Activated CD8-positive, alpha-beta T cell treated with anti-CD3 and anti-CD28 coated beads, Interleukin-2, amount 10 ng/mL, durations not matched to agents 7 days and 5 days (primary cell): ENCODE measurements at places on chromosomes 3 and 15. TPM values are rescaled to one million over a fixed set of nuclear protein-coding genes. Genes with fewer than 3 reads are reported as not detected.

Gene ATP8B4
- total RNA-seq: 39.2 TPM

Gene PPP1R14D
- total RNA-seq: not detected

DNA sequence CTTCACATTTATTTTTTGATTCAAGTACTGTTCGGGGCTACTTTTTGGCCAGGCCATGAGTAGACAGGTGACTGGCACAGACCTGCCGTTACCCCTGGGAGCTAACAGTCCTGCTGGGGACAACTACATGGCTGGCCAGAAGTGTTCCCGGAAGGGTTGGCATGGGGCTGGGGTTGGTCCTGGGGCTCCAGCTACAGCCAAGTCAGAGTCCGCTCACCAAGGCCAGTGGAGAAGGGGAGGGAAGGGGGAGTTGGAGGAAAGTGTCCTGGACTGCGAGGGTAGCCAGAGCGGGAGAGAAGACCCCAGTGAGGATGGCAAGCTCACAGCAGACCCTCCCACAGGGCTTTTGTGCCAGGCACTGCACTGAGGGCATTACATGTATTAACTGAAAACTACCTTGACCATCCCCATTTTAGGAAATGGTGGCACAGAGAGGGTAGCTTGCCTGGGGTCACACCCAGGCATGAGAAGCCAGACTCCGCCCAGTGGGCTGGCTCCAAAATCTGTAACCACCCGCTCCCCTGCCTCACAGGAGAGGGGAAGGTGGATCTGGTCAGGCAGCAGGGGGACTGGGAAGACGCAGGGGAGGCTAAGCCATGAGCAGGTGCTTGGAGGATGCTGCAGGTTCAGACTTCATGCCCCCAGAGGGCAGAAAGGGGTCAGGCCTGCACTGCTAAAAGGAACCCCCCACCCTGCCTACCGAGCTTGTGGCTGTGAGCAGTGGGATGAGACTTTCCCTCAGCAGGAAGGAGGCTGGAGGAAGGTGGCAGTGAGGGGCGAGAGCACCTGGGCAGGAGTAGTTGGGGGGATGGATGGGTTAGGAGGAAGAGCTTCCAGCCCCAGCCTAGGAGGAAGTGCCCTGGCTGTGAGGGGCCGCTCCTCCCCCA is 38.3 kb upstream of the ESYT3 start:
- DNase-seq: no peak

DNA sequence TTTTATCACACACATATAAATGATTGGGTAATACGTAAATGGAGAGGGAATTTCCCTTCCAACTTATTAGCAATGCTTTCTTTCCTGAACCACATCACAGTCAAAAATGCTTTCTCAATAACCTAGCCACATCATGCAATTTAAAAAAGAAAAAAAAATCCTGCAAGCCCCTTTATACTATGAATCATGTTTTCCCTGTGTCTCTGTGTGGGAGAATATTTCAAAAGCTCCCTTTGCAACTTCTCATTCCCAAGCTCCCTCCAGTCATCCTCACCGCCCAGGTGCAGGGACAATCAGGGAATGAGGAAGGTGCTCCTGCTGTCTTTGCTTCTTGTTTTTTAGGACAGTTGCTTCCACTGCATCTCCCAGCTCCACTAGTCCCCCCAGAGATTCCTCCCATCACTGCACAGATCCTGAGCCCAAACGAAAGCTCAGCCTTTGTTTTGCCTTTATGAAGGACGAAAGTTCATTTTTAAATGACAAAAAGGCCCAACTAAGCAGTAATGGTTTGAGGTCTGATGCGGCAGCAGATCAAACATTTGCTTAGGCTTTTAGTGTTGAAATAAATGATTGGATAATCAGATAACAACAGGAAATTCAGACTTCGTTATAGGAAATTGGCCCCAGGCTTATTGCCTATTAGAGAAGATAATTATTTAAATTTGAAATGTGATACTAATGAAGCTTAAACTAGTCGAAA is 47.8 kb upstream of the ADGRG7 start:
- DNase-seq: no peak

- DNase-seq: peak; percentile 54
These were observed 6.9 kb downstream of the NEK11 start for GRCh38 chr3:131033480-131034080.

DNA sequence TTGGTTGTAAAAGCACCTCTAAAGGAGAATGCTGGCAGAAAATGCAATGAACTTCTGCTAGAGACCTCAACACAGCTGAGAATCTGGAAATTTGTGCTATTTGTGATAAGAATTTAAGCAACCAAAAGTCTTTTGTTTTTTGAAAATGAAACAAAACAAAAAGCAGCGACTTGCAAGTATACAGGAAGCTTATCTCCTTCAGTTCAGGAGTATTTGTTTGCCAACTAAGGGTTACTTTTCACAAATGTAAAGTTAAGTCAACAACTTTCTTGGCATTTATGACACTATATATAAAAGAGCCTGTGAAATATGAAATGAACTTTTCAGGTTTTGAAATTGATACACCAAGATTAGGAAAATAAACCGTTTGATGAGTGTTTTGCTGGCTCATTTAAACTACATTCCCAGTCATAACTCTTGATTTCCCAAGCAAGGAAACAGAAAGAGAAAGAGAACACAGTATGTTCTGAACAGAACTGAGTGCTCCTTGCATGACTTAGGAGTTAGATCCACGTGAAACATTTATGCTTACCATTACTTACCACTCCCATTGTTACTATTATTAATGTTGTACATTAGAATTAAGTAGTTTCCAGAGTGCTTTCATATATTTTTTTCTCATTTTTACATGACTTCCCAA is 92.3 kb upstream of the COL8A1 start:
- no peak for DNase-seq

GRCh38 chr3:125651244-125651643 is 55.9 kb upstream of the OSBPL11 start:
- no peak for DNase-seq

GRCh38 chr15:89416339-89417183 is 79.8 kb downstream of the RHCG start:
- peak; percentile 84 for DNase-seq

GRCh38 chr3:118577055-118577777 is 457.4 kb downstream of the IGSF11 start:
- DNase-seq: no peak
